CD4-positive, alpha-beta T cell treated with Interleukin-2 at 100 ng/mL for 4 hours (primary cell): ENCODE measurements at places on chromosomes 4 and X.

GRCh38 chr4:8754634-8755589, 116.7 kb downstream of the HMX1 start:
- no peak for DNase-seq

DNA sequence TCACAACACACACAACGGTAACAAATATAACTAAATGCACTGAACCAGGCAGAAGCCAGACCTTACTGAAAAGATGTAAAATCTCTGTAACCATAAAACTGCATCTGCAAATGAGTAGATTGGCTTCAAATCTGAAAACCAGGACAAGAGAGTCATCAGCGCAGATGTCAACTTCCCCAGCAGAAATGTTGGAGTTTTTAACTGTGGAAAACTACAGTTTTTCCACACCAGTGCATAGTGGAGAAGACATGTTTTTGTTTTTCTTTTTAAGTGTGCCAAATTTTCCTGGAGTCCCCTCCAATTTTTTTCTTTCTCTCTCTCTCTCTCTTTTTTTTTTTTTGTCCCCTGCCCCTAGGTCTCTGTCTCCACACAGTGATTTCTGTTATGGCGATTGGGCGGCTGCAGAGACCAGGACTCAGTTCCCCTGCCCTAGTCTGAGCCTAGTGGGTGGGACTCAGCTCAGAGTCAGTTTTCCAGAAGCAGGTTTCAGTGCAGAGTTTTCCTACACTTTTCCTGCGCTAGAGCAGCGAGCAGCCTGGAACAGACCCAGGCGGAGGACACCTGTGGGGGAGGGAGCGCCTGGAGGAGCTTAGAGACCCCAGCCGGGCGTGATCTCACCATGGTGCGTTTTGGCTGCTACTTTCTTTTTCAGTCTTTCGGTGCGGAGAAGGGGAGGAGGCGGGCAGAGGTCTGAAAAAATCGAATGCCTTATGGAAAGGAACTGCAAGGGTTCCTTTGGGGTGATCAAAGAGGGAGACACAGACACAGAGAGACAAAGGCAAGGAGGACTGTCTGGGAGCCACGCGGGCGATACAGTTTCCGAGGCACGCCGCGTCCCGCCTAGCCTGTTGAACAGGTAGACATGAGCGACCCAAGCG, at the start of gene GUCY1A1:
Gene GUCY1A1, plus strand, starts transcription at position 505 of the 878 bp plus-strand sequence. CDS start 30,020 bp downstream, outside the sequence.
- DNase-seq: no peak

- DNase-seq: no peak
Observed at GRCh38 chrX:31656013-31656412, 584.2 kb upstream of the FTHL17 start.

DNA sequence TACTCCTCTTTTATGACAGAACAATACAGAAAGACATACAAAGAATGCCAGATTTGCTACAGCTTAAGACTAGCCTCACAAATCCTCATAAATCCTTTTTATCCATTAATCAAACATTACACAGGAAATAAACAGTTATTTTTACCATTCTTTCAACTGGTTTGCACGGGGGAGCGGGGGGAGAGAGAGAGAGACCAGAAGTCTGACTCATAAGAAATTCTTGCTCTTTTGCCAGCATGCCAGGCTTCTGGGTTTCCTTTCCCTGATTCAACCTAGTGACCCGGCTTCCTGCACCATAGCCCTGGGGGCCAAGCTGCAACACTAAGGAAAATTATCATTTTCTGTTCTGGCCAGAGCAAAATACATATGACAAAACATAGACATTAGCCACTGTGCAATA, 6.8 kb upstream of the RRAGB start:
- DNase-seq: no peak

- DNase-seq: peak; percentile 77
Observed at GRCh38 chr4:68375667-68376559, 26.0 kb upstream of the YTHDC1 start.

- no peak for DNase-seq
Observed at GRCh38 chrX:150935467-150935866, 37.0 kb upstream of the CD99L2 start.

DNA sequence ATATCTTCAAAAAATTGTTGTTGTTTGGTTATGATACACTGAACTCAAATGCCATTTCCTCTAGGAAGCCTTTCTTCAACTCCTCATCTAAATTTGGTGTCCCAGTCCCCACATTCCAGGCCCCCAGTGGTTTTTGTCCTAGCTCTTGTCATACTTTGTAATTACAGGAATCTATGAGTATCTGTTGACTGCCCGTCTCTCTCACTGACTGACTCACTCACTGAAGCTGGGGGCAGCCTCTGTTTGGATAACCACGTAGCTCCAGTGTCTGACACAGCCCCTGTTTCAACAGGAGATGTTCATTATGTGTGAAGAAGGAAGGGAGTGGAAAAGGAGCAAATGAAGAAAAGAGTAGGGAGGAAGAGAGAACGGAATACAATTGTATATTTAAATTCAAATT, 284.1 kb upstream of the TENM3 start:
- no peak for DNase-seq

DNA sequence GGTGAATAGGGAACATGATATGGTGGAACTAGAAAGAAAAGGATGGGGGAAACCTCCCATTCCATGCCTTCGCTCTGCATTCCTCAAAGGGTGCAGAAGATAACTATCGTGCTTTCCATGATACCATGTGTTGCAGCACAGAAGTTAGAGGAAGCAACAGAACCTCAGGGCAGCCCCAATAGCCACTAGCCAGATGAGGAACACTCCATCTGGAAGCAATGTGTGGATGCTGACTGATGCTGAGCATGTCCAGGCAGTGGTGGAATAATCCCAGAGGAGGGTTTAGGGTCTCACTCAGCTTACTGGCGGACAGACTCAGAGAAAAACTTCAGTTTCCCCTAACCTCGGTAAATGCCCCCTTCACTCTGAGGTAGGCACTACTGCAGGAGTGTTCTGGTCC, 7.5 kb downstream of the SMIM10 start:
- no peak for DNase-seq

- DNase-seq: peak; percentile 75
Observed at GRCh38 chrX:1453395-1453783, 680 bp upstream of the ASMTL start.

DNA sequence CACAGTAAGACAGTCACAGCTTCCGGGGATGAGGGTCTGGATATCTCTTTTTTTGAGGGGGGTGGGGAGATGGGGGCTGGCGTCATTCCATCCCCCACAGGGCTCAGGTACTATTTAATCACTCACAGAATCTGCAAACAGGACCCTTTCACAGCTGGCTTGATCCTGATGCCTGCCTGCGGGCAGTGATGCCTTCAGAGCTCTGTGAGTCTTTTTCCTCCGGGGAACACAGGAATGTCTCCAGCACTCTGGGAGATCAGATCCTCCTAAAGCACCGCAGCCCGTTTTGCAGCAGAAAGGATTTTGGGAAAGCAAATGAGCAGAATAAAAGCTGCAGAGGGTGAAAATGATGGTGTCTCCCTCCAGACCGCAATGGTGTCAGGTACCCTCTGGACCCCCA, 13.2 kb upstream of the SHOX start:
- no peak for DNase-seq

- DNase-seq: no peak
Observed at GRCh38 chr4:48554606-48555005, 64.6 kb downstream of the ZAR1 start.

- DNase-seq: no peak
Observed at GRCh38 chrX:5080791-5081190, 1147.9 kb downstream of the NLGN4X start.

DNA sequence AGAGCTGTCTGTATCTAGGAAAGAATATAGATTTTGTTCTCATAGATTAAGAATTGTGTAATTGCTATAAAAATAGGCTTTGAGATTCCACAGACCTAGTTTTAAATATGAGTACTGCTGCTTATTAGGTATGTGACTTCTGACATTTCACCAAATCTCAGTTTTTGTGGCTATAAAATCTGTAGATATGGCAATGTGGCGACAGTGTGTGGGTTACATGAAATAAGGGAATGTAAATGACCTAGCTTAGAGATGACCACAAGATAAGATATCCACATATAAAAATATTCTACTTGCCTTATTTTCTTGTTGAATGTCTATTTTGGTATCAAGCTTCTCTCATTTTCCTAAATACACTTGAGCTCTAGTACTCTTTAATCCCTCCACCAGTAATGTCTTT, 193.8 kb downstream of the UNC5C start:
- DNase-seq: no peak

- no peak for DNase-seq
Observed at GRCh38 chrX:73963682-73964081, 340.3 kb upstream of the ZCCHC13 start.

DNA sequence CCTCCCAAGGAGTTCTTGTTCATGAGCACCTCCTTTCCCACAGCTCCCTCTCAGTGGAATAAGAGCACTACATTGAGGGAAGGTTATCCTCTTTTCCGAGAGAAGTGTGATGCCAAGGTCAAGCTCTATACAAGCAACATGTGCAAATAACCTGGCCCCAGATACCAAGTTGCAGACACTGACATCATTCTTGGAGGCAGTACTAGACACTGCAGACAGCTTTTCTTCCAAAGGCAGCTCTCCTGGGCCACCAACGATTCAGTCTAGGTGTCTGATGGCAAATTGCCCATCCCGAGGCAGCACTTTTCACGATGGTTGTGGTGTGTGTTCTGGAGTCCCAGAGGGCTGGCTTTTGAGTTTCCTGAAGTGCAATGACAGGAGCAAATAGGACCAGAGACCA, 384.9 kb downstream of the TLL1 start:
- DNase-seq: no peak

DNA sequence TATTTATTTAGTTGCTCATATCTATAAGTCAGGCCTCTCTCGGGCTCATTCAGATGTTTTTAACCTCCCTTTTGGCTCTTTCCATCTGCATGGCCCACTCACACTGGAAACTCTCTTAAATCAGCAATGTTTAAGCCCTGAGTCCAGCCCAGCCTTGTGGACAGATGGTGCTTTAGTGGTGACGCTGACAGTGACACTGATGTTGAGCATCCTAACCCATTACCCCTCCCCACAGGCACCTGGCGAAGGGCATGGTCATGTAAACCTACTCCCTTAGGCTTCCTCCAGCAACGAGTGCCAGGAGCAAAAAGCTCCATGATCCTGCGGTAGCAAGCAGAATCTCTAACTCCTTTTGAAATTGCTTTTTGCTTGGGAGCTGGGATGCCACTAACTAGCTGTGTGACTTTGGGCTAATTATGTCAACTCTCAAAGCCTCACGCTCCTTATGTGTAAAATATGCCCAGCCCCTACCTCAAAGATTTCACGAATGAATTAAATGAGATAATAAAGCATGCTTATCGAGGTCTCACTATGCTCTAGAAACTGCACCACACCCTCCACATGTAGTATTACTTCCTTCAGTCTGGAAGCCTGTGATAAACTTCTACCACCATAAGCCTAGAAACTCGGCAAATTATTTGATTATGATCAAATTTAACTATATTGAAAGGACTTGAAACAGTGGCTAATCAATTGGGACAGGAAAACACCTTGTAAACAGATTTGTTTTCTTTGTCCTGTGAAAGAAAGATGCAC, 569.4 kb downstream of the BCOR start:
- DNase-seq: no peak

DNA sequence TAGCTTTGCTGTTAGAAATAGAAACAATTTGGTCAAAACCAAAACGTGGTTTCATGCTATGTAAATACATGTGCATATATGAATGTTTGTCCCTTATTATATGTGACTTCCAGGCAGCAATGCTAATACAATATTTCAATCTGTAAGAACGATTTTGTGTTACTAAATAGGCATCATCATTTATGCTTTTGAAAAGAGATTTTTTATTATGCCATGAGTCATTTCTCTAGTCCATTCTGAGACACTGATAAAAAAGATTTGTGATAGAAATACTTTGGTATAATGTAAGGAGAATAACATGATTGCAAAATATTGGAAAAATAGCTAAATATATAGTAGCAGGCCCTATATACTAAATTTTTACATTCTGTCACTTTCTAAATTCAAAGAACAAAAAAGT, 28.9 kb downstream of the SYNPO2 start:
- no peak for DNase-seq

DNA sequence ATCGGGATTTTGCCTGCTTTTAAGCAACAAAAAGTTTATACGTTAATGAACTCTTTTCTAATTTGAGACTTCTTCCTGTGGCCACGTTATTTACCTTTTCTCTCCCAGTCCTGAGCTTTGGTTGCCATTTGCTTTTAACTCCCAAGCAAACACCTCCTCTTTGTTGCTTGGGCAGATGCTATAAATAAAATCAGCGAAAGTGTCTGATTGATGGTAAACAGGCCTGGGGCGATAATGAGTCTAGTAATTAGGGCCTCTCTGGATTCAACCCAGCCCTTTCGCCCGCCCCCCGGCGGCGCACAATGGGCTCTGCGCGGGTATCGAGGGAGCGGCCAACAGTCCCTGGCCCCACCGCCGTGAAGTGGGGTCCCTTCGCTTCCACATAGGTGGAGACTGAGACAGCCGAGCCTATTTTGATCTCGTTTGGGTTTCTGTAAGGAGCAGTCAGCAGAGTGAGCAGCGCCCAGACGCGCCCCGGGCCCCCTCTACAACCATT, 790 bp downstream of the CLGN start:
- DNase-seq: no peak

DNA sequence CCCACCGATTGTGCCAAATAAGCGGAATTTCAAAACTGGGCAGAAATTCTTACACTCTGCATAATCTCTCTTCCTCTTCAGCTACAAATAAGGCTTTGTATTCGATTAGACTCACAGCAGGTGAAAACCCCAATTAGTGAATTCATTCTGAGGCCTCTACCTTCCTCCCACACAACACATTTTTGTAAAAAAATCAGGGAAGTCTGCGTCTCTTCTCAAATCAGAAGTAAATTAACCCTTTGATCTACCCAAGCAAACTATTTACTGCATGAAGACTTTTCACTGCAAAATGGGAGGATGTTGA, 200.6 kb upstream of the FTHL17 start:
- DNase-seq: no peak

DNA sequence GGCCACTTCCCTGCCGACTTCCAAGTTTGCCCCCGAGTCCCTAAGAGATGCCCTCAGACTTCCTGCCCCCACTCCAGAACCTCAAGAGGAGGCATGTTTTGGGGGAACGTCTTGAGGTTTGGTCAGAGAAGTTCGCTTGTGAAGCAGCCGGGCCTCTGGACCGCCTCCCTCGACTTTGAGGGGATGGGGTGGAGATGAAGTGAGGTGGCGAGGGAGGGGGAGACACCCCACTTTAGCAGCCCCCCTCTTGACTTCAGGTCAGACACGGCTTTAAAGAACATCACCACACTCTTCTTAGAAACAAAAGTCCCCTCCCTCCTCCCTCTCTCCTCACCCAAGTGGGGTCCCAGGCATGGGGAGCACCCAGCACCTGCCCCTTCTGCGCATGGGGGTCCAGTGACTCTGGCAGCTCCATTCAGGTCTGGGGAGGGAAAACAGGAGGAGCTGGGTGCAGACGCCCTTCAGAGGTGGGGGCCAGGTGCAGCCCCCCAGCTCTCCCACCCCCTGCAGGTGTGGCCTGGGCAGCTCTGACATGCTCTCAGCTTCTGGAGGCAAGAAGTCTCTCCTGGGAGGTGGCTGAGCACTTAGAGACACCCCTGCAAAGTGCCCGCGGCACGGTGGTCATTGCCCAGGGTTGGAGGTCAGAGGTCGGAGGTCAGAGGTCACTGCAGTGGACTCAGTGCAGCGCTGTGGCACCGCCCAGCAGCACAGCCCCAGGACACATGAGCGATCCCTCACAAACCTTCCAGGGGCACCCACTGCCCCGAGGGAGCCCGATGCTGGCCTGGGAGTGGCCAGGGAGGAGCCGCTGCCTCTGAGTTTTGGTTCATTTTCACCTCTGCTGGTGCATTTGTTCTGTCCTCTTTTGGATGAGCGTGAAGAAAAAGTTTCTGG, 108.8 kb downstream of the CPZ start:
- DNase-seq: no peak
